Stimulated activated CD8-positive, alpha-beta memory T cell treated with anti-CD3 and anti-CD28 coated beads, Interleukin-7, amount 100 ng/mL, for 1 hour (primary cell): ENCODE measurements at places on chromosomes 16 and 17.

GRCh38 chr16:4593086-4593485 is 21.6 kb downstream of the UBALD1 start:
- no peak for DNase-seq

GRCh38 chr17:41647038-41647813 is 22.9 kb upstream of the KRT17 start:
- DNase-seq: no peak

GRCh38 chr16:30623536-30624283 is 13.5 kb upstream of the ZNF689 start:
- no peak for DNase-seq

DNA sequence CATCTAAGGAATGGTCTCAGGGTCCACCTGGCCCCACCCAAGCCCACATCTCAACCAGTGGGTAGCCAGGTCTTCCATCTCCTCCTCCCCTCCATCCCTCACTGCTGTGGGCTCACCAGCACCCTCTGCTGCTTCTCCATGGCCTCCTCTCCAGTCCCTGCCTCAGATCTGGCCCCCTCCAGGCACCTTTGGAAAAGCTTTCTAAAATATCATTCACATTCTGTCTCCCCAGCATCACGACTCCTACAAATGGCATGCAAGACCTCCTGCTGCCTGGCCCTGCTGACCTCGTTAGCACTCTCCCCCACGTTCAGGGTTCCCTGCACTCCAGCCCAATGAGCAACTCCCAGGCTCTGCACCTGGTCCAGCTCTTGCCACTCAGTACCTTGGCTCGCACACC is 13.7 kb downstream of the GLP2R start:
- DNase-seq: no peak

DNA sequence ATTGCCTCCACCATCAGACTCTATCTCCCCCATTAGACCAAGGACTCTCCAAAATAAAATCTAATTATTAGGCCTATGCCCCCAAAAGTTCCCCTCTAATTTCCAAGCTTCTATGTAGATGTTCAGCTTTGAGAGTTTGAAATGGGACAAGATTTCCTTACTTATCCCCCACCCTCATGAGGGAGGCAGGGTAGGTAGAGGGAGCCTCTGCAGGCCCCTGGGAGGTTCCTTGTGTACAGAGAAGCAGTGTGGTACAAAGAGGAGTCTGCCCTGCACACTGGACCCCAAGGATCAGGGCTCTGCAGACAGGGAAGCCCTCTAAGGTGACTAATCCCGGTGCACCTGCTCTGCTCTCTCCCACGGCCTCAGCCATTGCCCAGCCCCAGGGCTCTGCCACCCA is 2.5 kb downstream of the KRT17 start:
- DNase-seq: no peak

GRCh38 chr16:89092013-89092412 is 1.6 kb upstream of the ACSF3 start:
- no peak for DNase-seq

DNA sequence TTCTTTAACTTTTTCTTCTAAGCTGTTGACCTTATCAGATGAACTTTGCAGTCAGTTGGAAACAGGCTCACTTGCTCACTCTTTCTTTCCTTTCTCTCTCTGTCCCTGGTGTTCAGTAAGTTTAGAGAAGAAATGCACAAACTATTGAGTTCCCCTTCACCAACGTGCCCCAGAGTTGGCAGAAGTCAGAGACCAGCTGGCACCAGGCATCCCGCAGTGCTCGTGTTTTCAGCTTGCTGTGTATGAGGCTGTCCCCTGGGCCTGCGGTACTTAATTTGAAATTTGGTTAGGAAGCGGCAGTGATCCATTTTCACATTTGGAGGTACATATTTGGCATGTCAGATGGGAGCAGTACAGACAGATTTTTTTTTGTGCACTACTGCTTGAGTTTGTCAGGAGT is 258.6 kb downstream of the SNX29 start:
- DNase-seq: no peak

GRCh38 chr17:1943436-1943831 is 81.7 kb downstream of the RTN4RL1 start:
- no peak for DNase-seq

- DNase-seq: no peak
Observed at GRCh38 chr16:2250652-2251295, 613 bp downstream of the ECI1 start.

DNA sequence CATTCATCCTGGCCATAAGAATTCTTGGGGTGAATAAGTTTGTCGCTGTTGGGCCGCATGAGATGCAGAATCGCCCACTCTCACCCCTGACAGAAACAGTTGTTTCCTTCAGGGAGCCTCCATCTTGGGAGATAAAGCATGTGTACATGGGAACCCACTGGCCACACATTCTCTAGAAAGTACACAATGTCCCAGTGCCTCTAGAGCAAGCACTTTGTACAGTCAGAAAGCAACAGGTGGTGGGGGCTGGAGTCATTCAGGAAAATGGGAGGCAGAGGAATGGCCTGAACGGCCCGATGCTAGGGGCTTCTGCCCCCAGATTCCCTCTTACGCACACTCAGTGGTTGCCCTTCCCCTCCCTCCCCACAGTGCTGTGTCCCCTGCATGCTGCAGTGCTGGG is 16.1 kb downstream of the ACE start:
- DNase-seq: no peak

GRCh38 chr17:39402890-39403605 is 1.6 kb upstream of the FBXL20 start:
- DNase-seq: no peak

- DNase-seq: no peak
Observed at GRCh38 chr17:41982026-41982760, 15.6 kb downstream of the CNP start.

- DNase-seq: no peak
Observed at GRCh38 chr16:25838724-25839186, 147.0 kb downstream of the HS3ST4 start.

- no peak for DNase-seq
Observed at GRCh38 chr17:606508-607250, 108.0 kb downstream of the VPS53 start.

- no peak for DNase-seq
Observed at GRCh38 chr16:12460064-12460392, 343.7 kb downstream of the CPPED1 start.

DNA sequence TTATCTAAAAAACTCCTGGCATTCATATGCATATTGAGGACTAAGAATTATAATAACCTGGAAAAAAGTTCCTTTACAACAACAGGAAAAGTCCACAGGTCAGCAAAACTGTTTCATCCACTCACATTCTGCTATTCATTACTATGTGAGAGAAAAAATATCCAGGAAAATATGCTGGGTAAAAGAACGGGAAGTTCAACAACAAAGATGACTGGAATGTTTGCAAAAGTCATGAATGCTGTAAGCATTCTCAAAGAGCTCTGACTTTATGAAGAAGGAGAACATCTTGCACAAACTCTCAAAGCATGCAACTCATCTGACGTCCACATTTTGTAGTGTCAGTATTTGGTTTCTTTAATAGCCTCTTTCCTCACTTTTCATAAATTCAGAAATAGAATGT is 56.9 kb upstream of the ALDH3A1 start:
- no peak for DNase-seq

- DNase-seq: no peak
Observed at GRCh38 chr17:74218436-74218835, 5.1 kb downstream of the TTYH2 start.

DNA sequence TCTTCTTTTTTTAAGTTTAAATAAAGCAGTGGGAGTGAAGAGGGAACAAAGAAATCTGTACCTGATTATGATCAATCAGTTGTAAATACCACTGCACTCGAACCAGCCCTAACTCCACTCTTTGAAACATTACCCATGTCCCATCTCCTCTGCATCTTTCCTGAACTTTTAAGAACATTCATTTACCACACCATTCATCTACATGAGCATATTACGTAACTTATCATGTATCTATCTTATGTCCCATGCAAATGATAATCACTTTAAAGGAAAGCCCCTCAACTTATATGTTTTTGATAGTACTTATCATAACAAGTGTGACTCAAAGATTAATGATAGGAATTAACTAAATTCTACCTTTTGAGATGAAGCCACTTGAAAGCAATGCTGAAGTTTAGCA is 10.7 kb upstream of the BRIP1 start:
- DNase-seq: no peak

GRCh38 chr17:1035546-1036170 is 38.7 kb downstream of the TIMM22 start:
- DNase-seq: no peak

DNA sequence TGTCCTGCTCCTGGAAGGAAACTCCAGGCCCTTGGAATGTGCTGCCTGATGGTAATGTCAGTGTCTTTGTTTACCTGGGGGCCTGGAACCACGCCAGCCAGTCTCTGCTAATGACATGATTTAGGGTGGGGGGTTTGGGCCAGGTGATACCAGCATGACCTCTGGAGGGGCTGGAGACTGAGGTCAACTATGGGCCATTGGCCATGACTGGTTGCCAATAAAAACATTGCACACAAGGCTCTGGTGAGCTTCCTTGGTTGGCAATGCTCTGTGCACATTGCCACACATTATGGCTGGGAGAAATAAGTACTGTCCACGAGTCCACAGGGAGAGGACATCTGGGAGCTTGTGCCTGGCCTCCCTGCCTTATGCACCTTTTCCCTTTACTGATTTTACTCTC is 52.5 kb downstream of the LITAF start:
- DNase-seq: no peak

DNA sequence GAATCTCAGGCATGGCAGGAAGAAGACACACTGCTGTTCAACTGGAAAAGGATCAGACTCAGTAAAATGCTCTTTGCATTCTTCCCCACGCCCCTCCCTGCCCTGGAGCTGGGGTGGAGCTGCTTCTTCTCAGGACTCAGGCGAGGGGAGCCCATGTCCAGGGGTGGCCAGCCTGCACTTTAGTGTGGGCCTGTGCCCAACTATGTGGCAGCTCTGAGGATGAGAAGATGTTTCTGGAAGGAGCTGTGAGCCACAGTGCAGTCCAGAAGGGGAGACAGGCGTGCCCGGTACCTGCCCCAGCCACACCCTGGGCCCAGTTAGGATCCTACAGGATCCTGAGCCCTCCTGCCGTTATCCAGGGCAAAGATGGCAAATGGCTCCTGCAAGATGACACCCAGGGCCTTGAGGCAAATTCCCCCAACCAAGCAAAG is 120.3 kb downstream of the ANKRD11 start:
- no peak for DNase-seq

- no peak for DNase-seq
Observed at GRCh38 chr17:73938706-73939105, 264.8 kb upstream of the RPL38 start.

DNA sequence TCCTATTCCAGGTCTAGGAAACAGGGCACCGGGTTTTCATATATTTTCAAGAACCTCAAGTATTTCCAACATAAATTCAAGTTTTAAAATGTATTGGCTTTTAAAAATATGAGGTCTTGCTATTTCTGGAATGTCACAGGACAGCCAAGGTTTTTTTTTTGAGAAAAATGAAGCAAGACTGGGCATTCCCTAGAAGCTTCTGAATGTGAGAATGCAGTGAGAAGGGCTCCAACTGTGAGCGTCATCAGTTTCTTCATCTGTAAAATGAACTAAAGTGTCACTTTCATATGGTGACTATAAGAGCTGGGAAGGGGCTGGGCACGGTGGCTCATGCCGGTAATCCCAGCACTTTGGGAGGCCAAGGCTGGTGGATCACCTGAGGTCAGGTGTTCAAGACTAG is 455.8 kb upstream of the MAF start:
- no peak for DNase-seq

- DNase-seq: no peak
Observed at GRCh38 chr16:27640277-27640600, 90.3 kb downstream of the KATNIP start.

DNA sequence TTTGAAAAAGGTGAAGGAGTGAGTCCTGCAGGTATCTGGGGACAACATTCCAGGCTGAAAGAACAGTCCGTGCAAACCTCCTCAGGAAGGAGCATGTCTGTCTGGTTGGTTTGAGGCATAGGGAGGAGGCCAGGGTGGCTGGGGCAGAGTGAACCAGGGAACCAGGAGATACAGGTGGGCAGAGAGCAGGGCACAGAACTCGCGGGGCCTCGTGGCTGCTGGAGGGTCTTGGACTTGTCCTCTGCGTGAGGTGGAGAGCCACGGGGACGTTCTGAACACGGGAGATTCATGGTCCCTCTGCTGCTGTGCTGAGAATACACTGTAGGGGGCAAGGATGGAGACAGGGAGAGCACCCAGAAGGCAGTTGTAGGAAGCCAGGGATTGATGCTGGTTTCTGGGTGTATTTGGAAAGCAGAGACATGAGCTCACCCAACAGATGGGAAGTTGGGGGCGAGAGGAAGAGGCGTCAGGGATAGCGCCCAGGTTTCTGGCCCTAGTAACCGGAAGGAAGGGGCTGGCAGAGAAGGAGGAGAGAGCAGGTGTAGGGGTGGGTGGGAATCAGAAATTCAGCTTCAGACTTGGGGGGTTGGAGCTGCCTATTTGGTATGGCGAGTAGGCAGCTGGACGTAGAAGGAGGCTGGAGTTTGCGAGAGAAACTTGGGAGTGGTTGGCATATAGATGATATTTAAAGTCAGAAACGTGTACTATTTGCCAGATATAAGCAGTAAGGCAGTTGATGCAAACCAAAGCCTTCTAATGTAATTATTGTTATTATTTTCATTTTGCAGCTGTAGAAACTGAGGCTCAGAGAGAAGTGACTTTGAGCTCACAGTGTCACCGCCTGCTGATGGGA is at the start of gene CCL17:
Gene CCL17 (plus strand): TSS at position 803 of the 853 bp plus-strand sequence. CDS start 9,166 bp downstream, outside the sequence.
- no peak for DNase-seq

- no peak for DNase-seq
Observed at GRCh38 chr17:61323909-61324868, 75.5 kb upstream of the TBX2 start.

- DNase-seq: no peak
Observed at GRCh38 chr16:74522160-74522559, 84.8 kb downstream of the GLG1 start.

- DNase-seq: no peak
Observed at GRCh38 chr17:78522031-78522809, 55.0 kb downstream of the DNAH17 start.

DNA sequence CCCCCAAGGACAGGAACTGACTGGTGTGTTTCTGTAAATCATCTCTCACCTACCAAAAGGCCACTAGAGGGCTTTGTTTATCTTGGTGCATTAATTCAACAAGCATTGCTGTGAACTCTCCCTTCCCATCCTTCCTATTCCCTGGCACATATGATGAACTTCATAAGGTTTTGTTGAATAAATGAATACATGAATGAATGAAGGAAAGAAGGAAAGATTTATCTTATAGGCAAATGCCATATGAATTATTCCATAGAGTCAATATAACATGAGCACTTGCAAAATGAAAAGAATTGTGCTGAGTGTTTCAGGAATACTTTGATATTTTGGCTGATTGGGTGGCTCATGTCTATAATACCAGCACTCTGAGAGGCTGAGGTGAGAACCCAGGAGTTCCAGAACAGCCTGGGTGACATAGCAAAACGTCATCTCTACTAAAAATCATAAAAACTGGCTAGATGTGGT is 4.3 kb downstream of the SPDYE4 start:
- no peak for DNase-seq

- no peak for DNase-seq
Observed at GRCh38 chr16:65195998-65196397, 74.1 kb upstream of the CDH11 start.

DNA sequence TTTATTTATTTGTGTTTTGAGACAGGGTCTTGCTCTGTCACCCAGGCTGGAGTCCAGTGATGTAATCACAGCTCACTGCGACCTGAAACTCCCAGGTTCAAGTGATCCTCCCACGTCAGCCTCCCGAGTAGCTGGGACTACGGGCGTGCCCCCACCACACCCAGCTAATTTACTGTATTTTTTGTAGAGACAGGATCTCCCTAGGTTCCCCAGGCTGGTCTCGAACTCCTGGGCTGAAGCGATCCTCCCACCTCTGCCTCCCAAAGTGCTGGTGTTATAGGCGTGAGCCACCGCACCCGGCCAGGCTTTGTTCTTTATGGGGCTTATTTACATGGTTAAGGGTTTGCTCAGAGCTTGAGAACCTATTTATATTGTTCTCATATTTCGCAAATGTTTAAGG is 5.8 kb upstream of the MEIOB start:
- no peak for DNase-seq
